ENCODE measurements at places on chromosomes 2 and 18.

GRCh38 chr2:138269765-138270164 lies 231.8 kb upstream of the SPOPL start:
- no peak for DNase-seq

DNA sequence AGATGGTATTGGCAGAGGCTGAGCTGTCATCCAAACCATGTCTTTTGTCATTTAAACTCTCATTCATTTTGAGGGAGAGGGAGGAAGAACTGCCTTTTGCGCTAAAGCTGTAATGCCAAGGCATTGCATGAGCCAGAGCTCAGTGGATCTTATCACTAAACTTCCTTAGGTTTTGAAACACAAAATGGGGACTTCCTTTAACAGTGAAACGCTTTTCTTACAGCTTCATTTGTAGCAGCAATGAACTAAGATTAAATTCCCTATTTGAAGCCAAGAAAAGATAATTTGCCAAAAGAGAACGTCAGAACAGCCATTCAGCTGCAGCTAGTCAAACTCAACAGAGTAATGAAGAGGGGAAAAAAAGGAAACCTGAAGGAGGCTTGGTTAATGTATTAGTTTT lies 143.5 kb upstream of the MMADHC start:
- no peak for DNase-seq

DNA sequence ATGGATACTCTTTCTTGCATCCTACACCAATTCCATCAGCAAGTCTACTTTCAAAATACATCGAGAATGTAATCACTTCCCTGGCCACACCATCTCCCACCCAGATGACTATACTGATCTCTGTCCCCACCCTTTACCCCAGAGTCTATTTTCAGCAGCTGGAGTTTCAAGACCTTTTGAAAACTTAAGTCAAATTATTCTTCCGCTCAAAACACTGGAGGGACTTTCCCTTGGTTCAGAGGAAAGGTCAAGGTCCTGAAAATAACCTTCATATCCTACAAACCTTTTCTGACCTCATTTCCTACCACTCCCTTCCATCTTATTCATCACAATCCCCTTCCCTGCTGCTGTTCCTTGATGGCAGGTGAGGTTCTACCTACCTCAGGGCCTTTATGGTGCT lies 58.8 kb upstream of the LYPD6 start:
- DNase-seq, result no peak

DNA sequence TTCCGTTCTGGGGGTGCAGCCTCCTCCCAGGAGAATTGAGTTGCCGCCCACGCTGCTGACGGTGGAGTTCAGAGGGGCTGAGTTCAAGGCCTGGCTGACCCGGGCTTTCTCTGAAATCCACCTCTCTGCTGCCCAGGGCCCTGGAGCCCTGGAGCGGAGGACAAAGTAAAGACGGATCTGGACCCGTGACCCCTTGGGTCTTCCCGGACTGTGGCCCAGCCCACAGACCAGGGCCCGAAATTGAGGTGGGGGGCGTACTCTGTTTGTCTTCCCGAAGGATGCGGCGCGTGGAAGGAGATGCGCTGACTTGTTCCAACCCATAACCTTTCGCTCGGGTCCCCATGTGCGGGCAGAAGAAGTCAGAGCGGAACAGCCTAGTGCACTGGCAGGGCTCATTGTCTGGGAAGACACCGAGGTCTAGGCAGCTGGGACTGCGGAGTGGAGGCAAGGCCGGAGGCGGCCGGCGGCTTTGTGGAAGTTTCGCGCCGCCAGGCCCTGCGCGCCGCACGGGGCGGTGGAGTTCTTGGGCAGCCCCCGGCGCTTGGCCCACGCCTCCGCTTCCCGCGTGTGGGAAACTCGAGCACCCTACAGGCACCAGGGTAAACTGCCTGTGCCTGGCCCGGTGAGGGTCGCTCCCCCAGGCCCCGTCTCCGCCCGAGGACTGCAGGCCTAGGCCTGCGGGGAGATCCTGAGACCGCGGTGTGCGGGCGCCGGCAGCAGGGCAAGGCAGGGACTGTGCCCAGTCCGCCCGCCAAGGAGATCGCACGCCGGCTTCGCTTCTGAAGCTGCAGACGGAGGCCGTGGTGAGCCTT lies 9.8 kb downstream of the POU3F3 start:
- DNase-seq, result no peak

DNA sequence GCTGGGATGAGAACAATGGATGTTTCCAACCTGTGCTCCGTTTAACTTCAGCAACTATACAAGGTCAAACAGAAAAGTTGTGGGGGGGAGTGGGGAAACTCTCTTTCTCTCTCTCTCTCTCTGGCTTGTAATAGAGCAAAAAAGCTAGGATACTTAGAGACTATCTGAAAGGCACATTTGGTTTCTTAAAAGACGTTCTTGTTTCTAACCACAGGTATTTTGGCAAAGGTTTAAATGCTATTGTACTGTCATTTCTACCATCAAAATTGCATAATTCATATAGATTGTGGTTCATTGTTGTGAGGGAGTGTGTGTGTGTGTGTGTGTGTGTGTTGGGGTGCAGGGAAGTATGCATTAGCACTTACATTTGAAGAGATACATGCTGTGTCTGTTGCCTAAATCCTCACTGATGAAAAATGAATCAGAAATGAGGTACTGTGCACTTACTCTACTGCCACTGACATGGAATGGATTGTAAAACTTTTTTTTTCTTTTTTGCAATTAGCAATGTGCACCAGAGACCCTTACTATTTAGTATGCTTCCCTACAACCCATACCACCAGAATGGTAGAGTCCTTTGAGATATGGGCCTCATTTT lies 841.0 kb upstream of the PIK3C3 start:
- DNase-seq, result no peak

DNA sequence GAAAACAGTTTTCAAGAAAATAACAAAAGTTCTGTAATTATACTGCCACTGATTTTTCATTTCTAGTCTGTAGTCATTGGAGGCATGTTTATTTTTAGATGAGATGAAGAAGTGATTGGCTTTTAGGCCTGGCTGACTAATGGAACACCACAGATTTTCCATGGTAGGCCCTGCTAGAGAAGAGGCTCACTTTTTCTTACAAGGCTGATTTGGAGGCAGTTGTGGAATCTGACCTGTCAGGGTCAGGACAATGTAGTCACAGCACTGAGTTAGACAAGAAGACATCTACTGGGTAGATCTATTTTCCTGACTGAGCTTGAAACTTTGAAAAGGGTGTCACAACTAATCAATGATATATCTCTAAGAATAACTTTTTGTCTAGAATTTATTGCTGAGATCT lies 43.9 kb downstream of the KDM3A start:
- DNase-seq, result no peak

DNA sequence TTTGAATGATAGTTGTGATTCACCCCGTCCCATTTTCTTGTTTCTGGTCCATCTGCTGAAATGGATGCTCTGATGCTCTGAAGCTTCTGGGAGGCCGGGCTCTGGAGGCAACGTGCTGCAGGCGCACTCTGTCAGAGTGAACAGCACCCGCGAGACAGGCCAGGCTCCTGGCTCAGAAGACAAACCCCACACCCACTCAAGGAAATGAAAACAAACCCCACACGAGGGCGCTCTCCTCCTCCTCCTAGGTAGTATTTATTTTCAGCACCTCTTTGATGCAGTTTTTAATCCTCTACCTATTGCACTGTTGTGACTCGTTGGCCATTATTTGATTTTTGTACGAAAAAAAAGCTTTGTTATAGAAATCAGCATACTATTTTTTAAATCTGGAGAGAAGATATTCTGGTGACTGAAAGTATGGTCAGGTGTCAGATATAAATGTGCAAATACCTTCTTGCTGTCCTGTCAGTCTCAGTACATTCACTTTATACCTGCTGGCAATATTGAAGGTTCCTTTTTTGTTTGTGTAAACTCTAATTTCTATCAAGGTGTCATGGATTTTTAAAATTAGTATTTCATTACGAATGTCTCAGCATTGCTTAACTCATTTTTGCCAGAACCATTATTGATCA lies 10.3 kb upstream of the CHST10 start:
- DNase-seq, result no peak

DNA sequence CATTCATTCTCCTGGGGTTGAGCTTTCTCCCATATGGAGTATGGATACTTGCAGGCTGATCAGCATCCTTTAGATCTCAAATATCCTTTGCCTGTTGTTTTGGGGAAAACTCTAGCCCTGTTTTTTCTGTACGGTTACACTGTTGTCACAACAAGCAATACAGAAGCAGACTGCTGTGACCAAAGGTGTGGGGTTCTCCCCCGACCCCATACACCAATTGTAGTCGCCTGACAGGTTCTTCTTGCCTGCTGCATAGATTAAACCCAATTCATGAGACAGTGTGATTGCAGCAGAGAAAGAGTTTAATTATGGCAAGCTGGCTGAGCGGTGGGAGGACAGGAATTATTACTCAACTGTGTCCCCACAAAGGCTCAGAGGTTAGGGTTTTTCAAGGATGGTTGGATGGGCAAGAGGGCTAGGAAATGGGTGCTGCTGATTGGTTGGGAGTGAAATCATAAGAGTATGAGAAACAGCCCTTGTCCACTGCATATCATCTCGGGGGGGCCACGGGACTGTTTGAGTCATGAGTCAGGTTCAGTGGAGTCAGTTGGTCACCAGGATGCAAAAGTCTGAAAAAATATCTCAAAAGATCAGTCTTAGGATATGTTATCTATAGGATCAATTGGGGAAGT lies 40.6 kb downstream of the ITGB1BP1 start:
- DNase-seq, result no peak

DNA sequence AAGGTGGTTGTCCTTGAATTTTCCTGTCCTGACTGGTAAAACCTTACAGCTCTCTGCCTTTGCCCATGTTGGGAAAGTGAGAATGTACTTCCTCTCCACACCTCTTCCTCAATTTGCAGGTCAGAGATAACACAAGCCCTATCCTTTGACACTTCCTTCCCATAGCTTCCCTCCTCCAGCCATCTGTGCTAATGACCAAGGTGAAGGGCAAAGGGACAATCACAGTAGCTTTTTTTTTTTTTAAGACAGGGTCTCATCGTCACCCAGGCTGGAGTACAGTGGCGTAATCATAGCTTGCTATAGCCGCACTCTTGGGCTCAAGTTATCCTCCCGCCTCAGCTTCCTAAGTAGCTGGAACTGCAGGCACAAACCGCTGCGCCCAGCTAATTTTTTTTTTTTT lies 24.3 kb upstream of the STPG4 start:
- DNase-seq, result no peak

GRCh38 chr2:95383635-95384027 lies 18.9 kb upstream of the FAHD2A start:
- DNase-seq, result no peak

- peak; percentile 47 for DNase-seq
Measured at GRCh38 chr2:54503192-54503591, 47.1 kb downstream of the SPTBN1 start.

GRCh38 chr2:27925766-27926472 lies 35.4 kb downstream of the BABAM2 start:
- no peak for DNase-seq

DNA sequence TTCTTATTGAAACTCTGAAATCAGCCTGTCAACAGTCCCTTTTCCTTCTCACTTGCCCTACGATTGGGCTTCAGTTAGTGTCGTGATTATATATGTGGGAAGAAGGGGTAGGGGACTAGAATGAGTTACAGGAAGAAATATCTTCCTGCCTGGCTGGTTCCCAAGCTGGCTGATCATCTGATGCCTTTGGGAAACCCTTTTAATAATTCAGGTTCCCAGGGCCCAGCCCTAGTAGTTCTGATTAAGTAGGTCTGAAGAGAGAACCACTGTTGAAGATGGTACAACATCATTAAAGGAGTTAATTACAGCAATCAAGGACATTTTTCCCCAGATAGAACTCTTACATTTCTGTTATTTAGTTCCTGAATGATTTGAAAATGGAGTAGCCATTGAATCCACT lies 110.1 kb upstream of the EML6 start:
- DNase-seq, result no peak

DNA sequence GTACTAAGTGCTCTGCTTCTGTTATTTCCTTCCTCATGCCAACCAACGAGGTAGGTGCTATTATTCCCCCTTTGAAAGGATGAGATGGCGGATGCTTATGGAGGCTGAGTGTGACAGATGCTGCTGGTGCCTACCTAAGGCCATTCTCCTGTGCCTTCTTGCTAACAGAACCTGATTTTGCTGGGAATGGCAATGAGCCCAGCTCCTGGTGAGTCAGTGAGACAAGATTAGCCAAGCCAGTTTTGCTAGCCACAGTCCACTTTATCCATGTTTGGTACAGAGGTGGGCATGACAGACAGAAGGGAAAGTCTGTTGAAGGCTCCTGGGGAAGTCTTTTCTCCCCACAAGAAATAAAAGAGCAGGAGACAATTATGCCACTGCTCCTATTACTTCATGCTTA lies 43.7 kb upstream of the TMEM163 start:
- no peak for DNase-seq

GRCh38 chr2:114082731-114083433 lies 193.0 kb downstream of the ACTR3 start:
- DNase-seq, result no peak

- no peak for DNase-seq
Measured at GRCh38 chr2:212935752-212936151, 215.7 kb downstream of the IKZF2 start.

GRCh38 chr2:35790292-35790691 lies 565.3 kb upstream of the CRIM1 start:
- no peak for DNase-seq

GRCh38 chr2:64928813-64929212 lies 60.4 kb upstream of the SLC1A4 start:
- no peak for DNase-seq

GRCh38 chr18:45232061-45232460 lies 383.2 kb upstream of the SLC14A2 start:
- DNase-seq, result no peak

GRCh38 chr2:143937723-143938350 lies 582.1 kb downstream of the ZEB2 start:
- DNase-seq, result no peak

- DNase-seq, result no peak
Measured at GRCh38 chr2:76851000-76851399, 671.2 kb downstream of the LRRTM4 start.

DNA sequence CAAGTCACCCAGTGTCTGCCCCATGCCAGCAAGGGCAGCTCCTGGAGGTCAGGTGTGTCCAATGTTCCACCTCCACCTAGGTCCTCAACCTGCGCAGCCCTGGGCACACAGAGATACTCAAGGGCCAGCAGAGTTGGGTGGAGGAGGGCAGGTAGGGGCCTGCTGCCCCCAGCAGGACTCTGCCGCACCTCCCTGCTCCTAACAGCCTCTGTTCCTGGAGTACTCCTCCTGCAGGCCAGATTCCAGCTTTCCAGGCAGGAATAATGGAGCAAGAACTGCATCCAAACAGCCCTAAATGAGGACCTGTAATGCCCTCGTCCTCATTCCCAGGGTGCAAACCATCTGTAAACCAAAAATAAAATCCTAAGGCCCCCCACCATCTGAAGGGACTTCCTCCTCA lies 44.4 kb upstream of the ACAA2 start:
- DNase-seq, result no peak

GRCh38 chr2:133526530-133527300 lies 41.5 kb downstream of the NCKAP5 start:
- DNase-seq, result no peak

GRCh38 chr2:112821682-112822081 lies 14.9 kb downstream of the IL1B start:
- DNase-seq, result no peak

DNA sequence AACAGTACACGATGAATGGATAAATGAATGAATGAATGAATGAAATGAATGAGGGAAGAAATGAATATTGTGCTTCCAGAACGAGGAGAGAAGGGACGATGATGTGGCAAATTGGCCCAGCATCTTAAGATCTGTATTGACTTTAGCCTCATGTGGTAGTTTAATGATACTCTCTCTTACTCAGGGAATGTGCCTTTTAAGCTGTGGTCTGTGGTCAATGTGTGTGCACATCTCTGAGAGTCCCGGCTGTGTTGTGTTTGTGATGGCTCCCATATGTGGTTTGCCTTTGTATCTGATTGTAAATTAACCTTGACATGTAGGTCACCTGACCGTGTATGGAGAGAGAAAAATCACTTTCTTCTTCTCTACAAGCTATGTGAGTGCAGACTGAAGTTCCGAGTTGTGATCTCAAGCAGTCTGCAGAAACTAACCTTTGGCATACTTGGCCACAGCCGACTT lies 91.2 kb downstream of the NEDD4L start:
- DNase-seq, result no peak

Measured in HTR-8/SVneo (cell line).